ENCODE measurements at places on chromosomes 16 and 17.
A peak's percentile ranks its signal among the peaks of the same experiment; 100 is the strongest.

DNA sequence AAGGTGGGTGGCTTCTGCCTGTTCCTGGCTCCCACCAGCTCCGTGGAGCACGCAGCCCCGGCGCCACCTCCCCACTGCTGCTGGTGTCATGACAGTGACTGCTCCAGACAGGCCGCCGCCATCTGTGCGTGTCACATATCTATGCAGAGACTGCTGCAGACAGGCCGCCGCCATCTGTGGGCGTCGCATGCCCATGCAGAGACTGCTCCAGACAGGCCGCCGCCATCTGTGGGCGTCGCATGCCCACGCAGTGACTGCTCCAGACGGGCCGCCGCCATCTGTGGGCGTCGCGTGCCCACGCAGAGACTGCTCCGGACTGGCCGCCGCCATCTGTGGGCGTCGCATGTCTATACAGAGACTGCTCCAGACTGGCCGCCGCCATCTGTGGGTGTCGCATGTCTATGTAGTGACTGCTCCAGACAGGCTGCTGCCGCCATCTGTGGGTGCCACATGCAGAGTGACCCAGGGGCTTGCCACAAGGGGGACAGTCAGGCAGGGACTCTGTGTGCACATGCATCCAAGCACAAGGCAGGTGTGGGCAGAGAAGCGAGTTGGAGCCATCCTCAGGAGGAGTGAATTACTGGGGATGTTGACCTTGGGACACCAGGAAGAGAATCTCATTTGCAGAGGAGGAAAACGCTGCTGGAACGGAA, 3.3 kb upstream of the FN3KRP start:
- no peaks in the 10 kb centered on the region for H3K36me3 ChIP-seq
- DNase-seq = no peak
- H3K4me1 ChIP-seq = peaks cover 15% of the 10 kb centered on the region
- no peaks in the 10 kb centered on the region for H3K27me3 ChIP-seq

DNA sequence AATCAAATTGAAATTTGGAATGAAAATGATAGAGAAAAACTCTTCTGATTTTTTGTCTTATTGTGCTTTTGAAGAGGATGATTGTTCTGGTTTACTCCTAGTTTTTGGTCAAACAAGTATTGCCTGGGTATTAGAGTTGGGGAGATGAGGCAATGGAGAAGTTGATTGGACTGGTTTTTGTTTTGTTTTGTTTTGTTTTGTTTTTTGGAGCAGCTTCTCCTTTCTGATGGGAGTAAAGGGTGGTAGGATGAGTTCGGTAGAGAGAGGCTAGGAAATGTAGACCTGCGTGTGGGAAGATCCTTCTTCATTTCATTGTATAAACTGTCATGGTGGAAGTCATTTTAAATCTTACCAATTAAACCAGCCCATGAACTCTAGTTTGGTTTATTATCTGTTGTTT, 17.7 kb downstream of the ATP6V0A1 start:
- H3K4me1 ChIP-seq = peaks cover 9% of the 10 kb centered on the region
- H3K27me3 ChIP-seq = no peaks in the 10 kb centered on the region
- DNase-seq = no peak
- no peak overlapping the region for H3K4me3 ChIP-seq
- peak overlapping the region; percentile 51 for H3K27ac ChIP-seq
- peaks cover 47% of the 10 kb centered on the region for H3K36me3 ChIP-seq

DNA sequence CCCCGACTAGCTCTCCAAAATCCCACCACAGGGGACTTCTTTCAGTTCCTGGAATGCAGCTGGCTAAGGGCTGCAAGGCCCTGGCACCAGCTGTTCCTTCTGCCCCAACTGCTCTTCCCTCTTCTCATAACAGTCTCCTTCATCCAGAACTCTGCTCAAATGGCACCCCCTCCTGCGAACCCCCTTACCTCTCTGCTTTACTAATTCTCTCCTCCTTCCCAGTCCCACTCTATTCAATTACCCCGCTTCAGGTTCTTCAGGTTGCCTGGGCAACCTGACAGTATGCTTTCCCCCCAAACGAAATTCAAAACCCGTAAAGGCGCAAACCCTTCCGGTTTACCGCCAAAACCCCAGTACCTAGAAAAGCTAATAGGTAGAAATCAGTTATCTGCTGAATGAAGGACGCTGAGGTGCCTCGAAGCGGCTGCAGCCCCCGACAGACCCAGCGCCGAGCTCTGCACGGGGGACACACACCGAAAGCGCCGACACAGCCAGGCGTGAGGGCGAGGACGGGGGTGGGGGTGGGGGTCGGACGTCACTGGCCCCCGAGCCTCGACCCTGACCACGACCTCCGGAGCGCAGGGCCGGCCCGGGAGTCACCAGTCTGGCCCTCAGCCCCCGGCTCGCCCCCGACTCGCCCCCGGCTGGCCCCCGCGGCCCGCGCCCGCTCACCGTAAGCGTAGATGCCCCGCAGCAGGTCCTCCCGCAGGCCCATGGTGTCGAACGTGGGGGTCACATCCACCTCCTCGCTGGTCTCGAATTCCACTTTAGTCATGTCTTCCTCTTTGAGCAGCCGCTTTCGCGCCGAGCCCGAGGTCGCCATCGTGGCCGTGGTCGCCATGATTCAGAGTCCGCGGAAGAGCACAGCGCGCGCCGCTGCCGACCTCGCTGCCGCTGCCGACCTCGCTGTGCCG, 550 bp downstream of the EIF4A3 start:
- no peak for DNase-seq
- H3K4me3 ChIP-seq = peak overlapping the region; percentile 86
- peaks cover 46% of the 10 kb centered on the region for H3K4me1 ChIP-seq
- H3K27me3 ChIP-seq = no peaks in the 10 kb centered on the region

DNA sequence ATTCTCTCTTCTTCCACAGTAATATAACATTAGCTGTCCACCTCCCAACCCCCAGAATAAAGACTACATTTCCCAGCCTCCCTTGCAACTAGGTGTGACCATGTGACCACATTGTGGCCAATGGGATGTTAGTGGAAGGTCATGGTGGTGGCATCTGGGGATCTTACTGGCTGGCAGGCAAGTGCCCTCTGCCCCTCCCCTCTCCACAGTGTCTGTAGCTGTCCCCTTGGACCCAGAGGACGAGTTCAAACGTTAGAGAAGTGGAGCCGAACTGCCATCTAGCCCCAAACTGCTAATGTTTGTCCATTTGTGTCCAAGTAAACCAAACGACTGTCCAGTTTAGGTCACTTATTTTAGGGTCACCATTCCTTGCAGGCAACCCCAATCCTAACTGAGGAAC, 26.6 kb upstream of the KCNG4 start:
- H3K4me3 ChIP-seq = no peak overlapping the region
- H3K36me3 ChIP-seq = no peaks in the 10 kb centered on the region
- H3K27ac ChIP-seq = no peak overlapping the region
- H3K27me3 ChIP-seq = peaks cover 8% of the 10 kb centered on the region

DNA sequence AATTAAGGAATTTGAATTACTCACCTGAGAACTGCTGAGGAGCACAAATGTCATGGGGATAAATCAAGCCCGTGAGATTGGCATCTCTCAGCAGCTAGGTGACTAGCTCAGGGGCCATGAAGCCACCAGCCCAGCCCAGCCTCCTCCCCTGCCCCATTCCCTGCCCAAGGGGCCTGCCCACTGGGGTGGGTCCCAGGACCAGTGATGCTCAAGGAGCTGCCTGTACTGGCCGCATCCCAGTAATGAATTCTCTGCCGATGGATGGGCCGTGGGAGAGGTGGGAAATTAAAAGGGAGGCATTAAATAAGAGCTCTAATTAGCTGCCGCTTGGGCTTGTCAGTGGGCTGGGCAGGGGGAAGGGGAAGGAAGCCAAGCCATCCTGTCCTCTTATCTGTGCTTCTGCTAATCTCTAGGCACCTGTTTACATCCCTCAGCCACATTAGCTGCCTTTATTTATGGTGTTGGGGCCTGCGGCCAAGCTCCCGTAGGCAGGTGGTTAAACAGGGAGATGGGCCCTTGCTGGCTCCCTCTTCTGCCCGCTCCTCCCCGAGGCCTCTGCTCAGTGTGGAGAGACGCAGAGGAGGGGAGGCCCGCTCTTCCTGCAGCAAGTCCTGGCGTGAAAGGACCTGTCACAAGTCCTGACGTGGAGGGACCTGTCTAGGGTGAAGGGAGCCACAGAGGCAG, 48.8 kb downstream of the PIPOX start:
- H3K27me3 ChIP-seq = no peaks in the 10 kb centered on the region
- H3K36me3 ChIP-seq = peaks cover 94% of the 10 kb centered on the region
- no peaks in the 10 kb centered on the region for H3K4me1 ChIP-seq
- no peak for DNase-seq
- no peak overlapping the region for H3K27ac ChIP-seq
- no peak overlapping the region for H3K4me3 ChIP-seq

GRCh38 chr17:79666111-79666510, 55.3 kb upstream of the RBFOX3 start:
- no peaks in the 10 kb centered on the region for H3K36me3 ChIP-seq
- DNase-seq = no peak
- H3K4me1 ChIP-seq = no peaks in the 10 kb centered on the region
- peaks cover 68% of the 10 kb centered on the region for H3K27me3 ChIP-seq
- no peak overlapping the region for H3K4me3 ChIP-seq
- H3K27ac ChIP-seq = no peak overlapping the region

GRCh38 chr16:16189842-16190241, 33.5 kb downstream of the ABCC6 start:
- no peaks in the 10 kb centered on the region for H3K27me3 ChIP-seq
- no peaks in the 10 kb centered on the region for H3K4me1 ChIP-seq
- H3K36me3 ChIP-seq = no peaks in the 10 kb centered on the region

GRCh38 chr17:44024853-44025252, 10.1 kb upstream of the TMEM101 start:
- H3K4me1 ChIP-seq = no peaks in the 10 kb centered on the region
- no peak for DNase-seq
- no peak overlapping the region for H3K4me3 ChIP-seq
- peaks cover 8% of the 10 kb centered on the region for H3K36me3 ChIP-seq
- H3K27ac ChIP-seq = no peak overlapping the region
- no peaks in the 10 kb centered on the region for H3K27me3 ChIP-seq

DNA sequence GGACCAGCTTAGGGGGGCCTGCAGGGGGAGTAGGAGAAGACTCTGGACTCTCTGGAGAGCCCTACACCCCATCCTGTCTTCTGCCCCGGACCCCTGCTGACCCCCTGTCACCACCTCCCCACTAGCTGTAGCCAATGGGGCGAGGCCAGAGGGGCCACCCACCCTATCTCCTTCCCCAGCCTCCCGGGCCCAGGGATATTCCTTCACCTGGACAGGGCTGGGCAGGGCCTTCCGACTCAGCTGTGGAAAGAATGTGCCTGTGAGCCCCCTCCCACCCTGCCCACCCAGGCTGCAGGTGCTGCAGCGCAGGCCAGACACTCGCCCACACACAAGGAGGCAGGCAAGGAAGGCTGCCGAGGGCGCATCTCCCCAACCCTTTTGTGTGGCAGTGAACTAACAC, 23.0 kb downstream of the TSPOAP1 start:
- no peak overlapping the region for H3K27ac ChIP-seq
- H3K27me3 ChIP-seq = no peaks in the 10 kb centered on the region
- H3K36me3 ChIP-seq = no peaks in the 10 kb centered on the region

DNA sequence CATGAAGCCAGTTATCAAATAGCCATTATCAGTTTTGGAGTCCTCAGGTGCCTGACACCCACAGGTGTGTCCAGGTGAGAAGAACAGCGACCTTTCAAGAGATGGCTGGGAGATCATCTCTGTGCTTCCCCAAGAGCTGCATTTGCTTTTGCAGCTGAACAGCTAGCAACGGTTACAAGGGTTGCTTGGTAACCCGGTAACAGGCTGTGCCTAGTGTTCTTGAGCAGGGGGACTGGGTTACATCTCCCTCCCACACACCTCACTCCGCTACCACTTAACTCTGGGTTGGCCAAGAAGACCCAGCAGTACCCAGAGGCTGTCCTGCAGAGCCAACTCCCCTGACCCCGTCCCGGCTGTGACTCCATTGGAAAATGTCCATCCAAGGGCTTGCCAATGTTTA, 147.0 kb downstream of the SLC39A11 start:
- H3K27ac ChIP-seq = no peak overlapping the region
- no peak overlapping the region for H3K4me3 ChIP-seq
- H3K36me3 ChIP-seq = no peaks in the 10 kb centered on the region
- no peaks in the 10 kb centered on the region for H3K27me3 ChIP-seq

GRCh38 chr17:55219934-55220333, 44.8 kb upstream of the HLF start:
- no peaks in the 10 kb centered on the region for H3K36me3 ChIP-seq
- H3K27ac ChIP-seq = no peak overlapping the region
- no peak overlapping the region for H3K4me3 ChIP-seq
- no peaks in the 10 kb centered on the region for H3K27me3 ChIP-seq
- no peak for DNase-seq

DNA sequence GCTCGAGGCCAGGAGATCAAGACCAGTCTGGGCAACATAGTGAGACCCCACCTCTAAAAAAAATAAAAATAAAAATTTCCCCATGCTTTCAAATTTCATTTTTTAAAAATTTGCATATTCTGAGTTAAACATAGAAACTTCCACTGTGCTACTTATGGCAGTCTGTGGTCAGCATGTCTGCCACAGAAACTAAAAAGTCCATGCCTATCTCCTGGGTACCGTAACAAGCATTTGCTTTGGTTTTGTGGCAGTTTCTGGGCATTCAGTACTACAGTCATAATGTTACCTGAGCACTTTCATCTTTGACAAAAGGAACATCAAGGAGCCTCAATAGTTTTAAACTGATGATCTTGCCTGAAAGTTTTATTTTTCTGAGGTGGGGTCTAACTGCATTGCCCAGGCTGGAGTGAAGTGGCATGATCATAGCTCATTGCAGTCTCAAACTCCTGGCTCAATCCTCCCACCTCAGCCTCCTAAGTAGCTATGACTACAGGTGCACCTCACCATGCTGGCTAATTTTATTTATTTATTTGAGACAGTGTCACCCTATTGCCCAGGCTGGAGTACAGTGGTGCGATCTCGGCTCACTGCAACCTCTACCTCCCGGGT, 13.2 kb upstream of the ITGA2B start:
- H3K27ac ChIP-seq = no peak overlapping the region
- H3K36me3 ChIP-seq = peaks cover 63% of the 10 kb centered on the region
- no peaks in the 10 kb centered on the region for H3K4me1 ChIP-seq
- no peaks in the 10 kb centered on the region for H3K27me3 ChIP-seq
- DNase-seq = no peak

- H3K4me1 ChIP-seq = no peaks in the 10 kb centered on the region
- H3K4me3 ChIP-seq = no peak overlapping the region
- H3K36me3 ChIP-seq = no peaks in the 10 kb centered on the region
- no peaks in the 10 kb centered on the region for H3K27me3 ChIP-seq
Observed at GRCh38 chr16:12426122-12426521, 377.6 kb downstream of the CPPED1 start.
